Stimulated activated naive CD8-positive, alpha-beta T cell treated with anti-CD3 and anti-CD28 coated beads, Interleukin-15, Interleukin-2, amounts not matched to agents 100 U/mL and 50 U/mL, for 24 hours (primary cell): ENCODE measurements at places on chromosomes 6 and 20.

DNA sequence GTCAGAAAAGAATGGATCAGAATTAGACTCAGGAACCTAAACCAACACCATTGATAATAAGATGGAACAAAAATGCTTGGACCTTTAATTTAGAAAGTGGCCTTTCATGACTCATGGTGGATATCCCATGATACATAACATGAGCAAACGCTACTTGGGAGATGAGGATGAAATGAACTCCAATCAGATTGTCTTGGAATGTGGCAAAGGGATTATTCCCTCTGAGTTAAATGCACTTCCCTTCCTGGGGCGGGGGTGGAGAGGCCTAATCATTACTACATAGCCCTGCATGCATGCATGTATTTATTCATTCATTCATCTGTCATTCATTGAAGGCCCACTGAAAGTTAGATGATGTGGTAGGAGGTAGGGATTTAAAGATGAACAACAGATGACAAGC, 174.0 kb downstream of the AIG1 start:
- no peak for DNase-seq

- DNase-seq, result no peak
These were observed 129.1 kb downstream of the ERMARD start for GRCh38 chr6:169880516-169880915.

GRCh38 chr6:37872373-37872745, 52.8 kb downstream of the ZFAND3 start:
- DNase-seq, result no peak

DNA sequence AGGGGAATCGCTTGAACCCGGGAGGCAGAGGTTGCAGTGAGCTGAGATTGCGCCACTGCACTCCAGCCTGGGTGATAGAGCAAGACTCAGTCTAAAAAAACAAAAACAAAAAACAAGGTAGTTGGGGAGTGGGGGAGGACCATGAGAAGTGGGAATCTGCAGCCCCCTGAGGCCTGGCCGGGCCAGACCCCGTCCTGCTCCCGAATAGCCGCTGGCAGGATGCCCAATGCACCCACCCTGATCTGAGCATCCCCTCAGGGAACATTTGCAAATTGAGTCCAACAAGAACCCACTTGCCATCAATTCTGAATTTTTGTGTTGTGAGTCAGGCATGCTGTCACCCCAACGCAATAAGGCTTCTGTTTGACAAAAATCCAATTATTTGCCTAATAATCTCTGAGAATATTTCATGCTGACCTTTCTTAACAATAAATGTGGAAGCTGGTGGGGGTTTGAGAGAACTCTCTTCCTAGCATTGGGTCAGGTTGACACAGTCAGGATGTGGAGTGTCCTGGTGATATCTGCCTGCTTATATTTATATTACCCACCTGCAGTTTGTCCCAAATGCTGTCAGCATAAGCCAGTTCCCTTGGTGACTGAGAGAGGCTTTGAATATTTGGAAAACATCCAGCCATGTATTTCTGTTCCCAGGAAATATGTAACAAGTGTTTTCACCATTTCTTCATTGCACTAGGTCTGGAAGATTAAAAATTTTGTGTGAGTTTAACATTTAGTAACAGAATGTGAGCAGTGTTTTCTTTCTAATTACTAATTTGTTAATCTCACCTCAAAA, 28.4 kb upstream of the FRMD1 start:
- DNase-seq, result no peak

DNA sequence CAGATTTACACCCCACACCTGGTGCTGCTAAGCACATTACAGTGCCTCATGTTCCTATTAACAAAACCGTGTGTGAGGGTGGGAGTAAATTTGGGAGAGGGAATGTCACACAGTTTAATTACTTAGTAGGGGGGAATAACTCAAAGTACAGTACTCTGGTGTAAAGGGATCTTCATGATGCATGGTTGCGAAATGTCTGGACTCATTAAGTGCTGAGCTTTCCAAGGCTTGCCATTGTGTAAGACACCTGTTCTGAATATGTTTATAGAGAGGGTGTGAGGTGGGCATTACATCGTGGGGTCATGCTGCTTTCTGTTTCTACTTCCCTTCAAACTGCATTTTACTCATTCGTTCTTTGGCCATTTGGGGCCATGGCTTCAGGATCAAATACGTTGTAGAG, 181.2 kb downstream of the ADGRG6 start:
- DNase-seq, result no peak

DNA sequence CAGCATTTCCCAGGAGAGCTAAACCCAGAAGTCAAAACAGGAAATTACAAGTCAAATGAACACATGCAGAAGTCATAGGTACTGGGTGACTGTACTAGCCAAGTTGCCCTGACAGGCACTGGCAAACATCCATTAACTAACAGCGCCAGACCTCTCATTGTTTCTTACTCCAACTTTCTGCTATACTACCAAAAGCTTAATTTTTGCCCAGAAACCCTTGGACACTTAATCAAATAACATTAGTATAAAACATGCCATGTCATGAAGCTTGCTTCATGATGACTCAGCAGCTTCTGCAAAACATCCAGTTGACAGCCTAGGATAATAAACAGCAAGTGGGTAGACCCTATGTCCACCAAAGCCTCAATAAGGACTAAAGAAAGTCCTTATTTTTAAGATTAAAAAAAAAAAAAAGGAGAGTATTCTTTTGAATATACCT, 3.5 kb downstream of the NUP153 start:
- DNase-seq, result no peak

- no peak for DNase-seq
These were observed 526.6 kb upstream of the JARID2 start for GRCh38 chr6:14719270-14719669.

DNA sequence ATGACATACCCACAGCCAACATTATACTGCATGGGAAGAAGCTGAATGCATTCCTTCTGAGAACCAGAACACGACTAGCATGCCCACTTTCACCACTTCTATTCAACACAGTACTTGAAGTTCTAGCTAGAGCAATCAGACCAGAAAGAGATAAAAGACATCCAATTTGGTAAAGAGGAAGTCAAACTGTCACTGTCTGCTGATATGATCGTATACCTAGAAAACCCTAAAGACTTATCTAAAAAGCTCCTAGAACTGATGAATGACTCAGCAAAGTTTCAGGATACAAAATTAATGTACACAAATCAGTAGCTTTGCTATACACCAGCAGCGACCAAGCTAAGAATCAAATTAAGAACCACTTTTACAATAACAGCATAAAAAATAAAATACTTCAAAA, 60.5 kb downstream of the EYS start:
- DNase-seq, result no peak

- DNase-seq, result no peak
These were observed 973.6 kb downstream of the EYS start for GRCh38 chr6:64733433-64733832.
